ENCODE measurements at places on chromosomes 1 and 21.

GRCh38 chr1:101683561-101683960 lies 313.2 kb downstream of the OLFM3 start:
- DNase-seq, result no peak

DNA sequence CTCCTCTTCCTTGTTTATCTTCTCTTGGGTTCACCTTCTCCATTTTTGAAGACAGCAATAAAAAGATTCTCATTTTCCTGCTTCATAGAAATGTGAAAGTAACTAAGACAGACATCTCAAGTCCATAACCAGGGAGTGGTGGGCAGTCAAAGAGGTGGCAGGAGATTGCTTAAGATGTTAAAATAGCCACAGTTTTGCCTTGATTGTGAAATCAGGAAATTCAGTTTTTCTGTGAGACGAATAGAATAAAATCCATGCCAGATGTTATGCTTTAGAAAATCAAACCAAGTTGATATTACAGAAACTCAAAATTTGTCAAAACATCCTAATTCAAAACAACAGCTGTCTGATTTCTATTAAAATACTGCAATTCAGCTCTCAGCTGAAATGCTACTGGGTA lies 57.2 kb downstream of the TNN start:
- DNase-seq, result no peak

- DNase-seq, result no peak
Observed at GRCh38 chr21:36004441-36004840, 55.9 kb downstream of the SETD4 start.

DNA sequence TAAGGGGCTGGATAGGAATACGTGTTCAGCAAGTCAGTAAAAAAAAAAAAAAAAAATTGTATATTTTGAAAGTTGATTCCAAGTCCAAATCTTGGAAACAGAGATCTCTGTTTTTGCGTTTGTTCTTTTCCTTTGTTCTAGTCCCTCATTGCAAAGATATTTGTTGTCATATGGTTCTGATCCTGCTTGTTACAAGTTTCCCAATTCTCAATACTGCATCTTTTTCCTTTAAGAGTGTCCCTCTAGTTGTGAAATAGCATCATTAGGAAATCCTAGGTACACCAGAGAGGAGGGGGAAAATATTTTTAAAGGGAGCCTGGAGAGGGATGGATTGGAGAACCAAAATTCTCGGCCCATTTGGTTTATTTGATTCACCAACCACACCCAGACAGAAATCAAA lies 152.2 kb upstream of the C1orf105 start:
- no peak for DNase-seq

DNA sequence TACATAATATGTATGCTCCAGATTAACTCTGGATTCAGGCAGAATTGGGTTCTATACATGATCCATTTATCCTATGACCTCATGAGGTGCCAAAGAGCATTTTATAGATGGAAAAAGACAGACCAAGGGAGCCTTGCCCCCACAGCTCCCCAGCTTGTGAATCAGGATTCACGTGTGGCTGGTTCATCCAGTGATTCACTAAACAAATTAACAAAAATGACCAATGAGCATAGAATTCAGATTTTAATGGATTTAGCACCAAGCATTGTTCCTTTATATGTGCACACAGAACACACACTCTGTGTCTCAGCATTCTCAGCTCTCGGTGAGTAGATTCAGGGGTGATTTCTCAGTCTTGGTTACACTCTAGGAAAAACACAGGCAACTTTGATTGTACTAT lies 51.7 kb upstream of the BARHL2 start:
- DNase-seq, result no peak

DNA sequence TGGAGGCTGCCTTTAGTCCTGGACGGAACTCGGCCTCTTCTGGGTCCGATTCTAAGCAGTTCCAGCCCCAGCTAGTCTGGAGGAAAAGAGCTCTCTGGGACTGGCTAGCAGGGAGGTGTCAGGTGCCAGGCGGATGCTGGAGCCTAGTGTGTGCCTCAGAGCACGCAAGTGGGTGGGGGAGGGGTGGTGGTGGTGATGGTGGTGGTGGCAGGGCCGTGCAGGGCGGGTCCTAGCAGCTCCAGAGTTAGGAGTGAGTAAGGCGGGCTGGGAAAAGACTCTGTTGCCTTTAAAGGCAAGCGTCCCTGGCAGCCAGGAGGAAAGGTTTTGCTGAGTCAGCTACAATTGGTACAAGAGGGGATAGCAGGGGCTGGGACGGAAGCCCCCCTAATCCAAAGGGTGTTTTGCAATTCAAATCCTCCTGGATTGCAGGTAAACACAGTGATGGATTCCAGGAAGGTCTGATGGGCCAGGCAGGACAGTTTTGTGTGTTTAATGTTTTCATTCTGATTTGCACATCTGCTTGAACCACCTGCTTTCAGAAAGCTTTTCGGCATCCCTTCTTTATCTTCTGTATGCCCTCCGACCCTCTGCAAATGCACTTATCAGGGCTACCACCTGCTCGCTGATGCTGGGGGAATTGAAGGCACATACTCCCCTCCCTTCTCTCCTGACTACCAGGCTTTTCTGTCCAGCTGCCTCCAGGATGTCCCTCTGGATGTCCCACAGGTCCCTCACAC lies 4.1 kb upstream of the SLC2A1 start:
- no peak for DNase-seq

DNA sequence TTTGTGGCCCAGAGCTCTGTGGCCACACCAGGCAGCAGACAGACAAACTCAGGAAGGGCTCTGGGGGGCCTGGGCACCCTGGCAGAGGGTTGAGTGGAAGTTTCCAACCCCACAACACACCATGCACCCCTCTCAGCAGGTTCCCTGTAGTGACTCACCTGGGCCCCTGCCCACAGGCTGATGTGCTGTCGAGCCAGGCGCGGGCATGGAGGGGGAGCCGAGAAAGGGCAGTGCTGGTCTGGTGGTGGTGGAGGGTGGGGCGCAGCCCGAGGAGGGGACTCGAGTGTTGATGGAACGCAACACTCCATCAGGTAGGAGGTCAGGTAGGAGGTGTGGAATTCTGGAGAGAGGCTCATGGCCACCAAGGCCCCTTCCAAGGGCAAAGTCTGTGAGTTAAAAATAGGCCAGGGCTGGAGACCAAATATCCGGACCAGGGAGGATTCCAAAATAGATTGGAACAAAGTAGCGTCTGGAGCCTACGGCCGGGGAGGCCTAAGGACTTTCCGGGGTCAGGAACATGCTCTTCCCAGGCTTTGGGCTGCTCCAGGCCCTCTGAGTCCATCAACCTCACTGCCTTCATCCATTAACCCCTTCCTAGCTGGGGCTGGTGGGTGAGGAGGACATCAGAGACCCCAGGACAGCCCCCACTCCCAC lies 191.5 kb upstream of the AJAP1 start:
- no peak for DNase-seq

DNA sequence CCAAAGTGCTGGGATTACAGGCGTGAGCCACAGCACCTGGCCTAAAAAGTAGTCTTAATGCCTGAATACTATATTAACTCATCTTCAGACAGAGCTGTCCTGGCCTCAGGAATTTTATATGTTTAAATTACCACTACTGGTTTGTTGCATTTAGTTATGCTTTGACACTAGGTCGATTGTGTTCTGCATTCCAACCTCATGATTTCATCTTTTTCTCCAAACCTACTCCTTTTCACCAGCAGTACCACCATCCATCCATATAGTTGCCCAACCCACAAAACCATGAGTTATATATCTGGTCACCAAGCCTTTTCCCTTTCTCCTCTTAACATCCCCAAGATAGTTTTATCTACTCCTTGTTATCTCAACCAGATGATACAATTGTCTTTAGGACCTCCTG lies 22.6 kb downstream of the FMO5 start:
- DNase-seq, result no peak

- peak; percentile 24 for DNase-seq
Observed at GRCh38 chr1:7827126-7827955, 25.5 kb downstream of the UTS2 start.

- peak; percentile 40 for DNase-seq
Observed at GRCh38 chr1:165424454-165425216, 20.3 kb downstream of the RXRG start.

- no peak for DNase-seq
Observed at GRCh38 chr1:150582371-150582770, 3.0 kb upstream of the MCL1 start.

GRCh38 chr1:230427981-230428380 lies 1.8 kb upstream of the PGBD5 start:
- no peak for DNase-seq

- no peak for DNase-seq
Observed at GRCh38 chr21:43278359-43278758, 109.6 kb downstream of the CRYAA start.

DNA sequence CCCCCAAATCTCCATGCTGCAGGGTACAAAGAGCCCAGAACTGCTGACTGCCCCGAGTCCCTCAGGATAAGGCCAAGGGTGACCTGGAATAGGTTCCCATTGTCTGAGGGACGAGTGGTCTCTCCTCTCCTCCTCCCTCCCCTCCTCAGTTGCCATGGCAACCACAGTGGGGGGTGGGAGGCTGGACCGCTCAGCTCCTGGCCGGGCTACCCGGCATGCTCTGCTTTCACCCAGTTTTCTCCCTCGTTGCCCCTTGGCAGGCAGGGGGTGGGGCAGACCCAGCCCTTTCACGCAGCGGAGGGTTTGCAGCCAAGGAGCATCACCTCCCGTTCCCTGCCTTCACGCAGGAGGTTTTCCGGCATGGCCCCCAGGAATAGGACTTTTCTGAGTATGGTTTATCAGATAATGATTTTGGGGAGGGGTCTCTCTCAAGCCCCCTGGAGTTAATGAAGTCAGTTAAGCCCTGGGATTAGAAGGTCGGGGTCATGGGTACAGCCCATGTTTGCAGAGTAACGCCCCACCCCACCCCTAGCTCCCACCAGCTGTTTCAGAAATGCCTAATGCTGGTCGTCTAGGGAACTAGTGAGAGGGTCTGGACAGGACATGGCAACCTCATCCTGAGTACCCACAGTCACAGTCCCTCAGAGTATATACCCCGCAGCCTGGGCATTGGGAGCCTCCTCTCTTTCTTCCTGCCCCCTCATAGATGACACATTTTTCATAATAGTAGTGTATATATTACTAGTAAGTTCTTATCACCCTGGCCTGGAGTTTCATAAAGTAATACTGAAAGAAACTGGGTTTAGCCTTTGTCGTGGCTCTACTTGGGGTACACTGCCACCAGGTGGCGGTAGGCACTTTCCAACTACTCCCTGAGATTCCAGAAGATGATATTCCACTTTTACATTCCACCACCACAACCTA lies 20.7 kb downstream of the C1QB start:
- DNase-seq, result no peak

GRCh38 chr1:80656641-80657040 lies 1144.1 kb upstream of the ADGRL2 start:
- no peak for DNase-seq

DNA sequence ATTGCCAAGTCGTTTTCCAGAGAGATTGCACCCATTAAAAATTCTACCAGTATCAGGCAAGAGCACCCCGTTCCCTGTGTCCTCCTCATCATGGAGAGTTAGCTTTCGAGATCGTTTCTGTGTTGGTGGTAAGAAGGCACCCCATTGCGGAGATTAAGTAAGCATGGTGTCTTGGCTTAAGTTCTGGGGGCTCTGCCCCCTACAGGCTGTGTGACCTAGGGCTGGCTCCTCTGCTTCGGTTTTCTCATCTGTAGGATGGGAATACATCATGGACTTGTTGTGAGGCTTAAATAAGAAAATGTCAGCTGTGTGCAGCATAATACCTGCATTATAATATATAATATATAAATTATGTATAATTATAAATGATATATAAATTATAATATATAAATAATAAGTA lies 36.8 kb upstream of the TENT5C start:
- DNase-seq, result no peak

- no peak for DNase-seq
Observed at GRCh38 chr1:59177756-59178155, 119.1 kb upstream of the FGGY start.

- DNase-seq, result no peak
Observed at GRCh38 chr1:66013371-66013770, 220.7 kb downstream of the PDE4B start.

DNA sequence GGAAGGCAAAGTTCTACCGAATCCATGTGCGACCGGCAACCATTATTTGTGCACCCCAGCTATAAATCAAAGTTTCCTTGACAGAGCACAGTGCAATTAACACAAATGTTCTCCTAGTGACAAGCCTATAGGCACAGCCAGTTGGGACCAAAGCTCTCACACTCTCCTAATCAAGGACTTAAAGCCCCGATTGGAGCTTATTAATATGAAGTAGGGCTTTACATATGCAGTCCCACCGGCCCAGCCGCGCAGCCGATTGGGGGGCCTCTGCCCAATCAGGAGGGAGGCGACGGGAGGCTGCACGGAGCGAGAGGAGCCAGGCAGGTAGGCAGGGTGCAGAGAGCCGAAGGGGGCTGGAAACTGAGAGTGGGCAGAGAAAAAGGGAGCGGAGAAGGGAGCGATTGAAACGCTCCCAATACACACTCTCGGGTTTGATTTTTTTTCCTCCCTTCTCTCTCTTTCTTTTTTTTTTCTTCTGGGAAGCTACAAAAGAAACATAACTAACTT lies at the start of gene ESRRG:
Gene ESRRG (minus strand): TSS at position 156 of the 507 bp plus-strand sequence. CDS start 130 bp downstream, at position 26.
- DNase-seq, result no peak

DNA sequence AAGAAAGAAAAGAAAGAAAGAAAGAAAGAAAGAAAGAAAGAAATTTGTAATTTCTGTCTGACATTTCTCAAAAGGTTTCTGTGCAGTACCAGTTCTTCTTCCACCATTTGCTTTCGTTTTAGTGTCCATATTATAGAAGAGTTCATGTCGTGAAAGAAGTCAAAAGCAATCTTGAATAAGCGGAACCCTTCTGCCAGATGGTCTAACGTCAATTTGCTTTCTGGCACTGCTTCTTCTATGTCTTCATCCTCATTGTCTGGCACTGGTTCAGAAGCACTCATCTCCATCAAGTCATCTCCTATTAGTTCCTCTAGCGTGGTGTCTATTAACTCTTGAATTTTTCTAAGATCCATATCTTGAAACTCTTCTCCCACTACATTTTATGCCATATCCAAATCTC lies 170.0 kb upstream of the KCTD3 start:
- no peak for DNase-seq

DNA sequence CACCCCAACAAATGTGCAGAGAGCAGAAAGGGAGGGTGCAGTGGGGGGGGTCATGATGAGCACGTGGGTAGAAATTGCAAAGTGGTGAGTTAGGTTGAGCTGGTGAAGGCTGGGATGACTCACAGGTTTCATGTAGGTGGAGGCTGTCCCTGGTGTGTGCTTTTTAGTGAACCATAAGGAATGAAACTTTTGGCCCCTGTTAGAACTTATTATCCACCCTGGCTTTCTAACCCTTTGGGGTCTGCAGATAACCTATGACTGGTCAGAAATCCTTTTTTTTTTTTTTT lies 46.9 kb downstream of the DOP1B start:
- DNase-seq, result no peak

DNA sequence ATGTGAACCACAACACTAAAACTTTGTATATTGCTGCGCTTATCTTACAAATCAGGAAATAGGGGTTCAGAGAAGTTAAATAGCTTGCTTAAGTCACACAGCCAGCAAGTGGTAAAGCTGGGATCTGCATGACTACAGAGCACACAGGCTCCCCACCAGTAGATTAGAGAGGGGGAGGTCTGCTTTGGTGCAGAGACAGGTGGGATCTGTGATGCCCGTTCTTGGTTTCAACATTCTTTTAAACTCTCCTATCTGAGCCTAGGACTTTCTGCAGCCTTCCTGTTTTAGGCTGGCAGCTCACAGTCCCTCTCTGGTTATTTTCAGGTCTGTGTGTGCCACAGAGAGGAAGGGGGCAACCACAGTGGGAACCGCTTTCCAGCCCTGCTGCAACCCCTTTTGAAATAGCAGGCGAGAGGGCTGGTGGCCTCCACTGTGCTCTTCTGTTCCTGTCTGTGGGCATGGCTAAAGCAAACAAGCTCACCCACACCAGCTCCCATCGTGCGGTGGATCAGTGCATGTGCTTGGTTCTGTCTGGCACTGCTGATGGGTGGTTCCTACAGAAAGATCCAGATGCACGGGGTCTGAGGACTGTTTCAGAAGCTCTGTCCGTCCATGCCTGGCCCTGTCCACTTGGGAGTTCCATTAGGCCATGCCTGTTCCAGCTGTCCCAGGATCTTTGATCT lies 1.7 kb upstream of the IL6R start:
- DNase-seq, result peak; percentile 55

All from CD4-positive, alpha-beta T cell treated with Interleukin-4 for 4 hours (primary cell).